ENCODE measurements at places on chromosomes 16 and 17.

DNA sequence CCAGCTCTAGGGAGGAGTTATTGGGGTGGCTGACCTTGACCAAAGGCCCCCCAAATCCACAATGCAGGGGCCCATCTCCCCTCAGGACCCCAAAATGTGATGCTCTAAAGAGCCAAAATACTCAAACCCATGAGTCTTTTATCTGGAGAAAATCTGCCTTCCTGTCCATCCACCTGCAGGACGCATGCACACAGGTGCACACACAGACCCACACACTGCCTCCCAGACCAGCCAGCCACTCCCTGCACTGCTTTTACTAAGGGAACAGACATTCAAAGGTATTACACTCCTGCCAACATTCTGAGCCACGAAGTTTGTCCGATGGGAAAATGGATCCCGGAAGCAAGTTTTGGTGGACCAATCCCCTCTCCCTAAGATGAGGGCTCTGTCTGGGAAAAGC, 76.1 kb upstream of the CDH5 start:
- DNase-seq, result no peak

GRCh38 chr17:57911834-57912673, 43.2 kb downstream of the CUEDC1 start:
- no peak for DNase-seq

- no peak for DNase-seq
These were observed 2.7 kb downstream of the ACOX1 start for GRCh38 chr17:75976175-75976848.

GRCh38 chr16:58506241-58507194, 6.6 kb downstream of the NDRG4 start:
- DNase-seq, result no peak

DNA sequence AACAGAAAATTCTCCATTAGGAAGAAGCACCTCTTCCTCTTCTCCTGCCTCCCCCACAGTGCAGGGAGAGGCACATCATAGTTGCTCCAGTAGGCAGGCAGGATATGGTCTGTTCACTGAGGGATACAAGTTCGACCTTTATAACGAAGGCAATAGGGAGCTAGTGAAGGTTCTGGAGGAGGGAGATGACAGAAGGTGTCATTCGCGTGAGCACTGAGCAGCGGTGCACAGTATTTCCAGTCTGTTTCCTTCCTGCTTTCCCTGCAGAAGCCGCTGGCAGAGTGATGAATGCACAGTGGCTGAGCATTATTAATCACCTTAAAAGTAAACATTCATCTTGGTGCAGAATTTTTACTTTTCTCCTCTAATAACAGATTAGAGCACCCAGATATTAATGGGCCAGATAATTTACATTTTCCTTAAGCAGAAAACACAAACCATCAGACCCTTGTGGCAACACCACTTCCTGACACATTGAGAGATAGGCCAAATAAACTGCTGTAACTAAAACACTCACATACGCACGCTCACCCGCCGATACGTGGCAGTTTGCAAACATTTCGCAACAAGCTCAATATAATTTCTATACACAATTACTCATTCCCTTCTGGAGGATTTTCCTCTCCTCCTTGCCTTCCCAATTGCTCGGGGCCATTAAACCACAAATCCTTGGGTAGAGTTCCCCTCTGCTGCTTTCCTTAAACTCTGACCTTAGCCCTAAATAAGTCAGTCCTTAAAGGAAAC, 69.5 kb downstream of the AIPL1 start:
- no peak for DNase-seq

DNA sequence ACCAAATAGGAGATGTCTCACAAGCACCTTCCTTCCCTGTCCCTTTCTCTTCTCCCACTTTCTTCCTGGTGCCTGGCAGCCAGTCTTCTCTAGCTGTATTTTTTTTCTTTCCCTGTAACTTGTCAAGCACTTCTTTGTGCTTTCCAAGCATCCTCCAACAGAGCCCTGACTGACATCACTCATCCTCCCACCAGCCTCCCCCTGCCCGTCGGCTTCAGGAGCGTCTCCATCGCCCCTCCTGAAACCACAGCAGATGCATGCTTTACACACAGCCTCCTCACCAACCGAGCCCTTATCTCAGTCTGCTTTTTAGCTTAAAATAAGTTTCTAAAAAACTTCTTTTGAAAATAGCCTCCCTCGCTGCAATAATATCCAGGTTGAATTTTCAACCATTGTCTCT, 268.7 kb upstream of the CDH5 start:
- no peak for DNase-seq

Data from stimulated activated CD4-positive, alpha-beta T cell treated with anti-CD3 and anti-CD28 coated beads, Interleukin-2, amount 100 ng/mL, for 48 hours (primary cell).